ENCODE measurements at places on chromosomes 16 and 17. TPM values are rescaled to one million over a fixed set of nuclear protein-coding genes. Genes with fewer than 3 reads are reported as not detected.

GRCh38 chr17:28700830-28701492 is 10.7 kb downstream of the PROCA1 start:
- DNase-seq: no peak

The TERF2IP gene
- polyA plus RNA-seq: 59.1 TPM

The ACSM3 gene
- 2.9 TPM for polyA plus RNA-seq

DNA sequence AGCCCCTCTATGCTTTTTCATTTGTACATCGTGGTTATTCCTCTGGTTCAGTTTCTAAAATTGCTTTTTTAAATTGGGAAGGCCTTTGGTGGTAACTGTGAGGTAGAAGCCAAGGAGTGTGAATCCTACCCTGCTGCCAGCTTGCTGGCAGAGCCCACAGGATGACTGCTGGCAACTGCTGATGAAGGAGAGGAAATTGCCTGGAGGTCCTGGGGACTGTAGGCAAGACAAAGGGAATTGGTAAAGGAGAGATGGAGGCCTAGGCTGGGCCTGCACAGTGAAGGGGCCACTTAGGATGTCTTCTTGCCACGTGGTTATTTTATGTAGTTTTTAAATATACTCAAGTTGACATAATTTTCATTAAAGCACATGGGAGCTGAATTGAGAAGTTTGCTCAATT is 15.8 kb downstream of the C17orf58 start:
- no peak for DNase-seq

GRCh38 chr16:80986557-80986956 is 20.1 kb downstream of the CMC2 start:
- DNase-seq: no peak

DNA sequence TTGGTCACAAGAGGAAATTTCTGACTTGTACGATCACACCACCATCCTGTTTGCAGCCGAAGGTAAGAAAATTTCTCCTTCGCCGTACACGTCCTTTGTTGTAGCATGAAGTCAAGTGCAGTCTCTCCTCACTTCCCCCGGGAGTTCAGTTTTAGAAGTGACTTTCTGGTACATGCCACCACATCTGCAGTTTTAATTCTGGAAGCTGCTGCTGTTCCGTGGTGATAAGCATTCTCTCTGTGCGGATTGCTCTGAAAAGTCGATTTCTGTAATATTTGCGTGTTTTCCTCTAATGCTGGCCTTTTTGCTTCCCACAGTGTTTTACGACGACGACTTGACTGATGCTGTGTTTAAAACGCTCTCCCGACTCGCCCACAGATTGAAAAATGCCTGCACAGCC is 20.6 kb downstream of the METTL22 start:
- no peak for DNase-seq

Data from forelimb muscle (tissue), 1 donor.